CD8-positive, alpha-beta memory T cell (primary cell): ENCODE measurements at places on chromosomes 1 and 21. TPM values are rescaled to one million over a fixed set of nuclear protein-coding genes. Genes with fewer than 3 reads are reported as not detected.

DNA sequence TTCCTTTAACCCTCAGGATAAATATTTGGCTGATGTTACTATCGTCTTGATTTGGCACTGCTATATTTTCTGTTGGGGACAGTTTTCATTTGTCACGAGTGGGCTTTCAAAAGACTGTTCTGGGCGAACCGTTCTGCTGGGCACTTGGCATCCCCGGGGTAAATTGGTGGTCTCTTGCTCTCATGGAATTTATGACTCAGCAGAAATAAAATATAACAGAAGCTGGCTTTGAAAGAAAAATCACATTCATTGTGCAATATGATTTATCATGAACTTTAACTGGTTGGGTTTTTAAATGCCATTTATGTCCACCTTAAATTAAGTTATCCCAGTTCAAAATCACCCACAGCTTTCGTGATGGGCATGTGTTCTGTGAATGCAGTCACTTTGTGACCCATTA, 147.3 kb downstream of the KAZN start:
- H3K4me3 ChIP-seq, result no peak overlapping the region
- H3K27me3 ChIP-seq, result no peaks in the 10 kb centered on the region
- no peak for DNase-seq
- no peak overlapping the region for H3K27ac ChIP-seq
- no peaks in the 10 kb centered on the region for H3K4me1 ChIP-seq
- H3K36me3 ChIP-seq, result no peaks in the 10 kb centered on the region

DNA sequence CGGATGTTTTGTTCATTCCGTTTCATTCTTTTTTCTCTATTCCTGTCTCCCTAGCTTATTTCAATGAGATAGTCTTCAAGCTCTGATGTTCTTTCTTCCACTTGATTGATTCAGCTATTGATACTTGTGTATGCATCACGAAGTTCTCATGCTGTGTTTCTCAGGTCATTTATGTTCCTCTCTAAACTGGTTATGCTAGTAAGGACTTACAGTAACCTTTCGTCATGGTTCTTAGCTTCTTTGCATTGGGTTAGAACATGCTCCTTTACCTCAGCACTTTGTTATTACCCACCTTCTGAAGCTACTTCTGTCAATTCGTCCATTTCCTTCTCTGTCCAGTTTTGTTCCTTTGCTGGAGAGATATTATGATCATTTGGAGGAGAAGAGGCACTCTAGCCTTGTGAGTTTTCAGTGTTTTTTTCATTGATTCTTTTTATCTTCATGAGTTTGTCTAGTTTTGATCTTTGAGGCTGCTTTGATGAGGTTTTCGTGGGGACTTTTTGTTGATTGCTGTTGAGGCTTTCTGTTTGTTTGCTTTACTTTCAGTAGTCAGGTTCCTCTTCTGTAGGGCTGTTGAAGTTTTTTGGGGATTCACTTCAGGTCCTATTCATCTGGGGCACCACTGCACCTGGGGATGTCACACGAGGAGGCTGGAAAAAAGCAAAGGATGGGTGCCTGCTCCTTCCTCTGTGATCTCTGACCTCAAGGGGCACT, 496.9 kb upstream of the LRRC7 start:
- no peak overlapping the region for H3K4me3 ChIP-seq
- no peak for DNase-seq
- no peak overlapping the region for H3K27ac ChIP-seq
- no peaks in the 10 kb centered on the region for H3K36me3 ChIP-seq
- H3K27me3 ChIP-seq, result no peaks in the 10 kb centered on the region
- no peaks in the 10 kb centered on the region for H3K4me1 ChIP-seq

PLEKHG5 gene
- 2.6 TPM for total RNA-seq

GRCh38 chr1:55420929-55421716, 206.0 kb upstream of the USP24 start:
- DNase-seq, result no peak
- no peak overlapping the region for H3K27ac ChIP-seq
- no peaks in the 10 kb centered on the region for H3K27me3 ChIP-seq
- H3K4me1 ChIP-seq, result no peaks in the 10 kb centered on the region

FCER1G gene
- 4.1 TPM for total RNA-seq

- no peaks in the 10 kb centered on the region for H3K36me3 ChIP-seq
- DNase-seq, result no peak
- no peaks in the 10 kb centered on the region for H3K27me3 ChIP-seq
- H3K27ac ChIP-seq, result no peak overlapping the region
These were observed 278.8 kb downstream of the ASTN1 start for GRCh38 chr1:176885751-176886150.
